ENCODE measurements at places on chromosomes 6 and 20.

- DNase-seq: no peak
Measured at GRCh38 chr6:30782425-30783014, 38.2 kb upstream of the IER3 start.

DNA sequence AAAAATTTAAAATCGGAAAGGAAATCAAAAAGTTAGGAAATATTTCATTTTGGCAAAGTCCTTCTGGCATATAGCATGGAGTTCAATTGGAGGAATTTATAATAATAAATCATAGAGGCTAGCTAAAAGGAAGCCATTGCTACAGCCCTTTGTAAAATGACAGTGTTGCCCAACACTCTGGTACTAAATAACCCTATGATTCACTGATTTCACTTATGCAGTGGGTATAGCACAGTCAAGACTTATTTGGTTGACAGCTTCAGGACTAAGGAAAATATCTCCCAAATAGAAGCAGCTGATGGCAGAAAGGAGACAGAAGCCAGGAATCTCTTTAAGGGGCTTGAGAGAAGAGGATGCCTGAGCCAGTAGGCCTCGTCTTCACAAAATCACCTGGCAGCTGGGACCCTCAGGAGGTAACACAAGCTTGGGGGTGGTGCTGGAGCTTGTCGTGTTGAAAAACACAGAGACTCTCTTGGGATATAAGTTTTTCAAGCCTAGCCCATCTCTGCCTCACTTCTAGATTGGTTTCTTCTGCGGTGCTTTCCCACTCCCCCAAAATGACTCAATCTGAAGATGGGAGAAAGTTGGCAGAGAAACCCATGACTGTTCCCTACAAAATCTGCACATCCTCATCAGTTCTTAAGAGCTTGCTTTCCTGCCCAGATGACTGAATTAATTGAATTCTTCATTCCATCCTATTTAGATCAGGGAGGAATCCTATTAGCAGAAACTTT lies 38.4 kb upstream of the EYA4 start:
- no peak for DNase-seq

- DNase-seq: no peak
Measured at GRCh38 chr6:33279971-33280511, 3.1 kb downstream of the B3GALT4 start.

GRCh38 chr6:54846243-54846856 lies at the start of gene FAM83B:
TSS of gene FAM83B (plus strand) at chr6:54846771. CDS start at chr6:54870247, 23,476 bp downstream.
- DNase-seq: no peak

DNA sequence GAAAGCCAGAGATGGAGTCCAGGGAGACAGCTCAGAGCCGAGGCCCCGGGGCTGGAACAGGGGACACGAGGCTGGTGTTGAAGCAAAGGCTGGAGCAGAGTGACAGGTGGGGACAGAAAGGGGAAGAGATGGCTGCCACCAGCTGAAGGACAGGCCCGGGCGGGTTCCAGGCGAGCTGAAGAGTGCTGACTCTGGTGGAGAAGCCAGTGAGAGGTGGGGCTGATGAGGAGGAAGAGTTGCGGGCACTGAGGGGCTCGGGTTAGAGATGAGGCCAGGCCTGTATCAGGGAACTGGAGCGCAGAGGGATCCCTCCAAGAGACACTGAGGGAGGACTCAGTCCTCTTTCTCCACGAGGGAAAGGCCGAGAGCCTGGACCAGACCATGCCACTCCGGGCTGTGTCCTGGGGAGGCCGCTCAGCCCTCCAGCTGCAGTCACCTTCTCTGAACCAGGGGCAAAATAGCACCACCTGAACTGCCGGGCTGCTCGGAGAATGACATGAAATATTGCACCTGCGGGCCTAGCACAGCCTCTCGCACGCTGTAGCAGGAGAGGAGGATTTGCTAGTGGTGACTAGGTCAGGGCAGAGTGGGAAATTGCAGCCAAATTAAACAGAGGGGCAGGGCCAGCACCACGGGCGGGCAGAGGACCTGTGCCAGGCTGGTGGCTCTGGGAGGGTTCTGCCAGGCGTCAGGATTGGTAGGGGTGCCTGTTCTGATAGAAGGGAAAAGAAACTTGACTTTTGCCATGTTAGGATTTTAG lies 175.9 kb downstream of the ZDHHC14 start:
- DNase-seq: no peak

DNA sequence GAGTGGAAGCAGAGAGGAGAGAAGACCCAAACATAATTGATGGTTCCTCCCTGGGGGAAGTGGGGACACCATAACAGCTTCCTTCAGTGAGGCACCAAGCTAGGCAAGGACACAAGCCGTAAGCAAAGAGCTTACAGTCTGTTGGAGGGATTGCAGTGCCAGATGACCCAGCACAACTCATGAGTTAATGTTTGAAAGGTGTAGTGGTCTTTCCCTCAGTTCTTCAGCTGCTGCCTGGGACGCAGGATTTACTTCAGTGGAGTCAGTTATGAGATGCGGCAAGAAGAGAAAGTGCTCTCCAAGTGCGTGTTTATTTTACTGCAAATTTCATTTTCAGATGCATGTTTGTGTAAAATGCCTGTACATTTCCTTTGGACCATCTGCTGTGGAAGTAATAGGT lies 38.7 kb upstream of the SLC17A4 start:
- no peak for DNase-seq

DNA sequence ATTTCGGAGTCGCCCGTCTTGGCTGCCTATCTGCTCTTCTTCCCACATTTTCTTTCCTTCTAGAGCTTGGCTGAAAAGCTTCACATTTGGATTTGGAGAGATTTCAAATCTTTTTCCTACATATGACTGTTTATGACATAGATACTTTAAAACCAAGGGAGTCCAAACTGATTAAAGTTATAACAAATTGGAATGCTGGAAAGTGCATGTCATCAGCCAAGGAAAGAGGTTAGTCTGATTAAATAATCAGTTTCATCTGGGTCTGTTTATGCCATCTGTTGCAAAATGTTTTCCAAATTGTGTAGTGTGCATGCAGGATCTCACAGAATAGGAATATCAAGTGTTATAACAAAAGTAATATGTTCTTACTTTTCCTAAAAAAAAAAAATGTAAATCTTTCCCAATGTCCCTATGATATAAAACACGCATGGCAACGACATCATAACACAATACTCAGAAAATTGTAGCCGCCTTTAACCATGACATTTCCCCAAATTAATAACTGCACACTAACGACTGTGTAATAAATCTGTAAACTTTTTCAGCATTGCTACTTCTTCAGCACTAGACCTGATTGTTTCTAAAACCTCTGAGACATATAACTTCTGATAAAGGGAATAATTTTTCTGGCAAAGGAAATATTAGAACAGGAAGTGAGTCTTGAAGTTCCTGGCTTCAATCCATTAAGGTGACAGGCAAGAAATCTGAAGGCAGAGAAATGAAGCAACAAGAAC lies 230.2 kb upstream of the FOXQ1 start:
- DNase-seq: no peak

- no peak for DNase-seq
Measured at GRCh38 chr20:34880215-34880850, 3.9 kb downstream of the ACSS2 start.

DNA sequence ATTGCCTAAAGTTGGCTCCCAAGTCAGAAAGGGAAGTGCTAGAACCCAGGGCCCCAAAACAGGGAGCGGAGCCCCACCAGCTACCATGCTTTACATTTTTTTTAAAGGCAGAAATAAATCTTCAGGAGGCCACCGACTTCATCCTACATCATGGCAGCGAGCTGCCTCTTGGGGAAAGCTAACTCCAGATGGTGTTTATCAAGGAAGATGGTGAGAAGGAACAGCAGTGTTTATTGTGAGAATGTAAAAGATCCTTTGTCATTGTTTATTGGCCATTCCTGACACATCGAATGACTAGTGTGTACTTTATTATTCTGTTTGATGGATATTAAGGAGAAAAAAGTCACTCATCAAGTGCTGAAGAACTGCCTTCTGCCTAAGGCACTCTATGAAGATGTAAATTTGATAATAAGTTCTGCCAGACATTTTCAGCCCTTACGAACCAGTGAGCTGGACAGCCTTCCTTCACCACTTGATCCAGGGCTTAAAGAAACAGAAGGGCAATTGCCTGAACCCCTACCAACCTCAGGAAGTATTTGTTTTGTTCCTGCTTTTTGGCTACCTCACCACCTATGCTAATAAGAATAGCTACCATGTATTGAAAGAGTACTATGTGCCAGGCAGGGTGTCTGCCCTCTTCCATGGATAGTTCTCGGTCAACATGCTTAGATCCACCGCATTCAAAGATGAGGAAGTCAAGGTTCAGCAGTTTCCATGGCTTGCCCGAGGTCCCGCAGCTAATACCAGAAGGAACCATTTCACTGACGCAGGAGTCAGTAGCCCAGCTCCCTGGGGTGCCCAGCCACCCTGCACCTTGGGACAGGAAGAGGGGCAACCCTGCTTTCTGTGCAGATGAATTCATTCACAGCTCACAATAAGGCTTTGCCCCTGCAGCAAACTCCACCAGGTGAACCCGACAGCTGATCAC lies 194.7 kb upstream of the RREB1 start:
- no peak for DNase-seq

GRCh38 chr6:7439228-7439627 lies 49.6 kb downstream of the RIOK1 start:
- DNase-seq: no peak

GRCh38 chr20:36745234-36745926 lies 510 bp downstream of the NDRG3 start:
- DNase-seq: no peak

- no peak for DNase-seq
Measured at GRCh38 chr6:48061265-48061990, 49.6 kb downstream of the PTCHD4 start.

GRCh38 chr6:108875161-108875555 lies 26.9 kb downstream of the ARMC2 start:
- DNase-seq: no peak

DNA sequence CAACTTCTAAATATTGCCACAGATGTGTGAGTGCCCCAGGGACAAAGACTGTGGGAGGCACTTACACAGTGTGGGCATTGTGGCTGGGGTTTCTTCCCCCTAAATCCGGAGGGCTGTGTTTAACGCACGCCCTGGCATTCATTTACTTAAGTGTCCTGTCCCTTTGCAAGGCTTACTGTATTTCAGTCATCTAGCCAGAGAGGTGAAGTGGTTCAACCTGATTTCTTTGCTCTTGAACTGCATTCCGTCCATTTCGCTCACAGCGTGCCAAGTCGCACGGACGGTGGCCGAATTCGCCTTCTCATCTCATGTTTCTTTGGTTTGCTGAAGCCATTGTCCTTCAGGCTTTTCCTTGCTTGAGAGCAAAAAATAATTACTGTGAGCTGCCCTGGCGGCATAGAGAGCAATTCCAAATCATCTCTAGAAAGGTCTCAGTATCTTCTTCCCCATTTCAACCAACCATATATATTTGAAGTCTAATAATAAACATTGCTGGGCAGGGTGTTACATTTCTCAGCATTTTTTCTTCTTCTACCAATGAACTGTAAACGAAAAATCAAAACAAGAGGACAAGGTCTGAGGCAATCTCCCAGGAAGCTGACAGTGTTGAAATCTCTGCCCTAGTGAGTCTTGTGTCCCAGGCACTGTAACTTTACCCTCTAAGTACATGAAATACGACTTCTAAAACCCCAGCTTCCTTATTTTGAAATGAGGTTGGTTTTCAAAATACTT lies 16.9 kb downstream of the SYTL3 start:
- DNase-seq: no peak

DNA sequence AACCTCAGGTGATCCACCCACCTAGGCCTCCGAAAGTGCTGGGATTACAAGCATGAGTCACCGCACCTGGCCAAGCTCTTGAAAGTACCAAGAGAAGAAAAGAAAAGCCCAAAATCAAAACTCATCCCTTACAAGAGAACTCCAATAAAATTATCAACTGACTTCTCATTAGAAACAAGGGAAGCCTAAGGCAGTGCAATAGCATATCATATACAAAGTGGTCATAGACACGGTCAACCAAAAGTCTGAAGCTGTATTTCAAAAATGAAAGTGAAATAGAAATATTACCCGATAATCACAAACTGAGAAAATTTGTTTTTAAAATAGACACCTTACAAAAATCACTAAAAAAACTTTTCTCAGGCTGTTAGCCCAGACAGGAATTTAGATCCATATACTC lies 1321.1 kb upstream of the GJE1 start:
- no peak for DNase-seq

GRCh38 chr6:145506565-145506964 lies 228.8 kb downstream of the EPM2A start:
- no peak for DNase-seq

GRCh38 chr20:48332555-48332954 lies 495.2 kb downstream of the PREX1 start:
- no peak for DNase-seq

- DNase-seq: no peak
Measured at GRCh38 chr6:119467488-119468081, 118.0 kb upstream of the MAN1A1 start.

DNA sequence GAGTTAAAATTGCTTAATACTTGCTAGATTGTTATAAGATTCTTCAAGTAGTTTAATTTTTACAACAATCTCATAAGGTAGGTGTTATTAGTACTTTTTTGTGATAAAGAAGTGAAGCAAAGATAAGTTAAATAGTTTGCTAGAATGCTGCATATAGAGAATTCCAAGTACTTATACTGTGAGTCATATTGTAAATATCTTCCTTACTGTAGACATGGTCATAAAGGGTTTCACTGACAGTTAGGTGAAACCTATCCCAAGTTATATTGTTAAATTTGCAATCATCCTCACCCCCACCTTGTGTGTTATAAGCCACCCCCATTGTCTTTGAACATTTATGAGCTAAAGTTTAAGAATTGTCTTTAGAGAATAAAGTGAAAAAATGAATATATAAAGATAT lies 142.0 kb downstream of the FAM83B start:
- no peak for DNase-seq

DNA sequence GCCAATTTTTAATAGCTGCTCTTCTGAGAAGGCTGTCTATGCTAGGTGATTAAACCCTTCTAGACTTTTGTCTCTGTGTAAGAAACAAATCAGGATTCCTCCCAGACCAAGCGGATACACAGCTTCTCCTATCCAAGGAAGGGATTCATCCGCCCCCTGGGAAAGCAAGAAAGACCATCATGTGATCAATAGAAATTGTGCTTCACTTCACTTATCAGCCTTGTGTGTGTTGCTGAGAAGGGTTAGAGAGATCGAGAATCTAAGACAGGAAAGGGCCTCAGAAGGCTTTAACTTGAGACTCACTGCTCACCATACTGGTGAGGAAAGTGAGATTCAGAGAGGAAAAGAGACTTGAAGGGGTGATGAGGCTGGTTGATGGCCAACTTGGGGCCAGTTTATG lies 1.5 kb downstream of the ABCC10 start:
- no peak for DNase-seq

DNA sequence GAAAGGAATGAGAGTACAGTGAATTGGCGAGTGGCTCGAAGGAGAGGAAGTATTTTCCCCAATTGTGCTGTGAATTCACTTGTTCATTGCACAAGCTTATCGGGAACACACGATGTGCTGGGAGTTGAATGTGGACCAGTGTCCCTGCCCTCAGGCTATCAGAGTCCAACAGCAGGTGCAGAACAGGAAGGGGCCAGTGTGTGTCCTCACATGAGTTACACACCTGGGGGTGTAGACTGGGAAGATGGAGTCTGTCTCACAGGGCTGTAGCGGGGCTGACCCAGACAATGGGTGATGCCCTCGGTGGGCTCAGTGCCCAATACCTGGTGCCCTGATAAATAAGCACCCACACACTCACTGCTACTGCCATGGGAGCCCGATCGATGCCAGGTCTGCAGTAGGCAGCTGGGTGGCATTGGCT lies 14.4 kb downstream of the DUSP22 start:
- DNase-seq: no peak
